ENCODE measurements at places on chromosomes 6 and 20. TPM values are rescaled to one million over a fixed set of nuclear protein-coding genes. Genes with fewer than 3 reads are reported as not detected.

The ECT2L gene
- 0.39 TPM for total RNA-seq

The ZBTB46 gene
- total RNA-seq: 16.8 TPM

The SLC13A3 gene
- total RNA-seq: 3.7 TPM

The SLC35F1 gene
- total RNA-seq: 35.6 TPM

The XKR7 gene
- total RNA-seq: 0.30 TPM

The POU5F1 gene
- 3.8 TPM for total RNA-seq

GRCh38 chr20:59137532-59137931 lies 26.1 kb upstream of the ZNF831 start:
- ATAC-seq: no peak

DNA sequence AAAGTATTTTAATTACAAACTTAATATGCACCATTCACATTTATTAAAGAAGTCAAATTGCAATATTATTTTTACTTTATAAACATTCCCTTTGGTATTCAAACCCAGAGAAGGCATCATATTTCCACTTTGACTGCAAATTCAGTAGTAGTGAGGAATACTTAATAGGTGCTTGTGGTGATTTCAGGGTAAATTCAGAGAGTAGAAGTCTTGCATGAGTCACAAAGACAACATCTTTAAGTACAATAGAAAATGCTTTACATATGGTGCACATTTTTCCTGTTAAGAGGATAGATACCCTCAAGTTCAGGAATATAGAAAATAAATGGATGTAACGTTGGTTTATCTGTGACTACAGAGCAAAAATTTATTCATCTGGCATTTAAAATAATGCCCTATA lies 390.2 kb downstream of the TENT5A start:
- no peak for ATAC-seq

DNA sequence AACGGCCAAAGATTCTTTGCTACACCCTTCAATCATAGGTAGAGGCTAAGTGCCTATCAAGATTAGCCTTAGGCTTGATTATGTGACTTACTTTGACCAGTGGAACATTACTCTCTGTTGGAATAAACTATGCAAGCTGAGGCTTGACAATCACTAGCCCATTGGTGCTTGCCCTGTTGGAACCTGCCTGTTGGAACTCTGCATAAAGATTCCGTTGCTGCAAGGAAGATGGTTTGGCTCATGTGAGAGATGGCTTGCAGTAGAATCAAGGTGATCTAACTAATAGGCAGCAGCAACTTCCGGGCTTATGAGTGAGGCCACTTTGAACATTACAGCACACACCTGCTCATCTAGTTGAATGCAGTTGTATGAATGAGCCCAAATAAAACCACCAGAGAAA lies 227.7 kb upstream of the TSHZ2 start:
- ATAC-seq: no peak

DNA sequence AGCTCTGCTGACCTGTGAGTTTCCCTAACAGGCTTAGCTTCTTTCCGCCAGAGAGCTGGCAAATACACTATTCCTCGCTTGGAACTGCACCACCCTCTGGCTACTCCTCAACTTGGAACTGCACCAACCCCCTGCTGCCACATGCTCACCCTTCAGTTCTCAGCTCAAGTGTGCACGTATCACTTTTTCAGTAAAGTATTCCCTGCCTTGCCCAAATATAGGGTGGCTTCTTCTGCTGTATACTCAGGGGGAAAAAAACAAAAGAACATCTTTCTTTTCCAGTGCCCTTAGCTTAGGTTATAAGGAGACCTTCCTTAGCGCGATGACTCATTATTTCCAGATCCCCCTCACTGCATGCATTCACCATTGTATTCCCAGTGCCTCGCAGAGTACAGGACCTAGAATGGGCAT lies 21.2 kb downstream of the GNAS-AS1 start:
- no peak for ATAC-seq

- ATAC-seq: no peak
Observed at GRCh38 chr6:163949431-163949830, 534.9 kb downstream of the QKI start.
